ENCODE measurements at places on chromosomes 12 and 14.

- no peak for DNase-seq
These were observed 307.3 kb upstream of the PRKD1 start for GRCh38 chr14:30234966-30235365.

DNA sequence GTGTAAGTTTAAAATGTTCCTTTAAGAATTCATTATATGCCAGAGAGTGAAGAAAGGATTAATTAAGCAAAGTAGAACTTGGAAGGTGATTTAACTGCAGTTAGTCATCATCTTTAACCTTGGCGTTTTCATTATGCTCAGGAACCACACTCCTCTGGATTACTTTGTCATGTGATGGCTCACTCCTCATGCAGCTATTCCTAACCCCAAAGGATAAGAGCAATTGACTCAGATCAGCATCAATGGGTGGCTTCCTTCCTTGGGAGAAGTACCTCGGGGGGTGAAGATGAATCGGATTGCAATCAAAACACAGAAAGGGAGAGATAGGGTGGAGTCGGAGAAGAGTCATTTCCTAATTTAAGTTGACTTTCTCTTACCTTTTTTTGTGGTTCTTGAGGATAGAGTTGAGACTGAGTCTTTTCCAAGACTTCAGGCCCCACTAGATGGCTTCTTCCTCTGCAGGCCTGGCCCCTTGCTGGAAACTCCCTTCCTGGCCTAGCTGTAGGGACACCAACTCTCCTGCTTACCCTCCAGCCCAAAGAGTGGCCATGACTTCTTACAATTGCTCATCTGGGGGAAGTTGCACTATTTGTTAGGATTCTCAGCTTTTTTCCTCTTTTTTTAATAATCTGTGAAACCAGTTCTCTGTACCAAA is 238.6 kb upstream of the DDHD1 start:
- DNase-seq = peak; percentile 86

- DNase-seq = no peak
These were observed 1.3 kb upstream of the KRT72 start for GRCh38 chr12:52602552-52602951.

GRCh38 chr12:66190519-66191370 is 1.7 kb downstream of the IRAK3 start:
- peak; percentile 57 for DNase-seq

DNA sequence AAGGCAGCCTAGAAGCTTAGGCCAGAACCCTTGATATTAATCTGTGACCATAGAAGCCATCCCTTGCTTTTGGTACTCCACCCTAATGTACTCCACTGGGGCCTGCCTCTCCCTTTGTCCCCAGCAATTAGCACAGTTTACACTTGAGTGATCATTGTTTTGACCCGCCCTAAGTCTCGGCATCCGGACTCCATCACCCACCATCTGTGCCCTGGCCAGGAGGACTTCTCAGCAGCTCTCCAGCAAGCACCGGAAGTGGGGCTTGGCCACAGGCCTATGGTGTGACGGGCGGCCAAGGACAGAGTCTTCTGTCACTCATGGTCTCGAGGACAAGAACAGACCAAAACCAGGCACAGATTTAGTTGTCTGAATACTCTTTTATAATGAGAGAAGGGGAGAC is 126.5 kb upstream of the NTF3 start:
- DNase-seq = no peak

- DNase-seq = no peak
These were observed 413.5 kb upstream of the SEL1L start for GRCh38 chr14:81946834-81947798.

DNA sequence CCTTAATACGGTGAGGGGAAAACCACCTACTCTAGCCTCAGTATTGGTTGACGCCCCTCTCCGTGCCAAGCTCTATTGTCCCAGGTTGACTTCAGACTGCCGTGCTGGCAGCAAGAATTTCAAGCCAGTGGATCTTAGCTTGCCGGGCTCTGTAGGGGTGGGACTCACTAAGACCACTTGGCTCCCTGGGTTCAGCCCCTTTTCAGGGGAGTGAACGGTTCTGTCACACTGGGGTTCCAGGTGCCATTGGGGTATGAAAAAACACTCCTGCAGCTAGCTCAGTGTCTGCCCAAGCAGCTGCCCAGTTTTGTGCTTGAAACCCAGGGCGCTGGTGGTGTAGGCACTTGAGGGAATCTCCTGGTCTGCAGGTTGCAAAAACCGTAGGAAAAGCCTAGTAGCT is 107.1 kb downstream of the NUBPL start:
- DNase-seq = no peak

GRCh38 chr12:68452078-68452715 is 120.0 kb upstream of the MDM1 start:
- DNase-seq = no peak

GRCh38 chr12:79524507-79525148 is 166.1 kb downstream of the PAWR start:
- DNase-seq = no peak

- no peak for DNase-seq
These were observed 289.2 kb upstream of the SFSWAP start for GRCh38 chr12:131421509-131422186.

DNA sequence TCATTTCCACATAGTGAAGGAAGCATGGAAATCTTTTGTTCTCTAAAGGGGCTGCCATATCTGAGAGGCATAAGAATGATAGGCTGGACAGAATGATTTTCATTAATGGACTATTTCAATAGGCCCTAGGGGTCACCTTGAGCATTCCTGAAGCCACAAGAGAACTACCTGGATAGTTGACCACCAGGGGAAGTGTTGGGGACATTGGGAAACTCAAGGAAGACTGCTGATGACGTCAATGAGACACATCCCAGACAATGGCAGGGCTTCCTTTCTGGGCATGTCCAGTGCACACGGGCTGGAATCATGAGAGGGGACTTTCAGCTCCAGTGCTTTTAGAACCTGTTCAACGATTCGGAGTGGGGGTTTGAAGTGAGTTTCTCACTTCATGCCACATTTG is 48.8 kb upstream of the CHST11 start:
- no peak for DNase-seq

GRCh38 chr12:41512497-41512896 is 324.4 kb downstream of the PDZRN4 start:
- no peak for DNase-seq

DNA sequence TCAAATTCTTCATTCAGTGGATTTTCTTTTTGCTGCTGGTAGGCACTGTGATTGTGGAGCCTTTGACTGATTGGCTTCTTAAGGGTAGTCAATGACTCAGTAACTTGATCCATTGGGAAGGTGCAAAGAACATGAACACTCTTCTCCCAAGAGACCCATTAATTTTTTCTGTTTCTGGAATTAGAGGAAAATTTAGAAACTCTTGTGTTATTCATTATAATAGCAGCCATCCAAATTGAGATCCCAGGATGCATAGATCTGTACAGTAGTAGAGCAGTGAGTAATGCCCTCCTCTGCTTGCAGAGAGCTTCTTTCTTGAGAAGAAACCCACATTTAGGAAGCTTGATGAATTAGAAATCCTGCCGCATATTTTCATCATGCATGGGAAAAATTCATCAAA is 63.9 kb downstream of the MYRFL start:
- no peak for DNase-seq

Measured in PC-3 (cell line).